ENCODE measurements at places on chromosomes 2 and 18.
A peak's percentile ranks its signal among the peaks of the same experiment; 100 is the strongest.

GRCh38 chr18:67232406-67232805 is 284.1 kb downstream of the DSEL start:
- peak; percentile 92 for DNase-seq

DNA sequence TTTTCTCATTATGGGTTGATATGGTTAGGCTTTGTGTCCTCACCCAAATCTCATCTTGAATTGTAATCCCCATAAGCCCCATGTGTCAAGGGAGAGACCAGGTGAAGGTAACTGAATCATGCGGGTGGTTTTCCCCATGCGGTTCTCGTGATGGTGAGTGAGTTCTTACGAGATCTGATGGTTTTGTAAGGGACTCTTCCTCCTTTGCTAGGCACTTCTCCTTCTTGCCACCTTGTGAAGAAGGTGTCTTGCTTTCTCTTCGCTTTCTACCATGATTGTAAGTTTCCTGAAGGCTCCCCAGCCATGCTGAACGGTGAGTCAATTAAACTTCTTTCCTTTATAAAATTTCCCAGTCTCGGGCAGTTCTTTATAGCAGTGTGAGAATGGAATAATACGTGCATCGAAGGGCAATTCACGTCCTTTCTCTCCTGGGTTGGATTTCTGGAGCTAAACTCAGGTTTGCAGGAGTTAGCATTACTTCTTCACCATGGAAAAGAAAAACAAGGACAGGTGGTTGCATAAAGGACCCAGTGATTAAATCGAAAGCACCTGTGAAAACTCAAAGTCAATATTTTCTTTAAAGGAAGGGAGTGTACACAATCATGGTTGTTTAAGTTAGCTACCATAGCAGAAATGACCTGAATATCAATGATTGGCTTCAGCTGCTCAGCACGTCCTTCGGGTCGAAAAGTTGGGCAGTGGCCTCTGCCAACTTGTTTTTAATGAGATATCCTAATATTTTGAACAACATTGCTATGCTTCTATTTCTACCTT is 54.1 kb downstream of the CDC42EP3 start:
- no peak for DNase-seq

GRCh38 chr18:36828157-36828629 is 609 bp downstream of the TPGS2 start:
- DNase-seq, result peak; percentile 77

DNA sequence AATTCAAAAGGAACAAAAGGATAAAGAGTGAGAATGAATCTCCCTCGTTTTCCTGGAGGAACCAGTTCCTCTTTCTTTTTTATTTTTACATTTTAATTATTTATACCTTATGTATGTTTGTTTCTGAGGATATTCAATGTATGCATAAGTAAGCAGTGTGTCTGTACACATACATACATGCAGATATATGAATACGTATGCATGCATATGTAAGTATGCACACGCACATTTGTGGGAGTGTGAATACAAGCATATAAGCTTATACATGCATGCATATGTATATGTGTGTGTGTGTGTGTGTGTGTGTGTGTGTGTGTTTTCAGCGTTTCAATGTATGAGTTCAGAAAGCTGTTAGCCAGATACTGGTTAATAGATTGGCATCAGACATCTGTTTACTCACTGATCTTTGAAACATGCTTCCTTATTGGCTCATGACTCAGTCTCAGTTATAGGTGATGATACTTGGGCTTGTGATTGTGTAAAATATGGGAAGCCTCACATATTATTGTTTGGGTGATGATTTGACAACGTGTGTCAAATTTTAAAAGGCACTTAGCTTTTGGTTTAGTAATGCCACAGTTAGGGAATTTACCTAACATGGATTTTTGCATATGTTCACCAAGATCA is 279.7 kb upstream of the TRIB2 start:
- no peak for DNase-seq

GRCh38 chr2:71778936-71779773 is 325.8 kb downstream of the DYSF start:
- DNase-seq, result peak; percentile 88

GRCh38 chr18:4125224-4125623 is 329.9 kb downstream of the DLGAP1 start:
- peak; percentile 92 for DNase-seq

- no peak for DNase-seq
Observed at GRCh38 chr2:85096616-85097015, 36.6 kb upstream of the TCF7L1 start.

GRCh38 chr2:57842531-57842930 is 204.1 kb upstream of the VRK2 start:
- DNase-seq, result peak; percentile 90

DNA sequence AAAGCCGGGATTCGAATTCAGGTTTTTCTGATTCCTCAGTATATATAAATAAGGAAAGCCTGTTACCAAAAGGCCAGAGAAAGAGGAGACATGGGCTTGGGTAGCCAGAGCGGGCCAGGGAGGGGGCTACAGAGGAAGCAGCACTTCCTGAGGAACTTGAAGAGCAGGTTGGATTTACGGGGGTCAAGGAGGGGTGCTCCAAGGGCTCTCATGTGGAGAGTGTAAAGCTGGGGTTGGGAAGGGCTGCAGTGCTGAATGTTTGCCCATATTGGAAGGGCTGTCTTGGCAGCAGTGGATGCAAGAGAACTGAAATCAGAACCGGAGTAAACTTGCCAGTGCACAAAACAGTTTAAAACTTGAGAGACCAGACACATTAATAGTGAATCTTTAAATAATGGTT is 511.5 kb downstream of the CNTNAP5 start:
- no peak for DNase-seq

Data from fibroblast of mammary gland (primary cell).